ENCODE measurements at places on chromosomes 7 and 10.

- DNase-seq: no peak
These were observed 194.4 kb downstream of the NSUN6 start for GRCh38 chr10:18456984-18457383.

GRCh38 chr10:31694126-31694685, 234.4 kb downstream of the ARHGAP12 start:
- no peak for DNase-seq

DNA sequence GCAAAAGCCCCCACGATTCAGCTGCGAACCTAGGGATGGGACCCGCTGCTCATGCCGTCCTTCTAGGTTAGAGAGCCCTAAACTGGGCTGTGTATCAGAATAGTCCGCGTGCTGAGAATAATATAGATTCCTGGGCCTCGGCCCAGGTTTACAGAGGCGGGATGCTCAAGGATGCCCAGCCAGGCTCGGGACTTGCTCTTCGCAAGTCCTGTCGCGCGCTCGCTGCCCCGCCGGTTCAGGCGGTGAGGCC, 266 bp upstream of the STMP1 start:
- no peak for DNase-seq

DNA sequence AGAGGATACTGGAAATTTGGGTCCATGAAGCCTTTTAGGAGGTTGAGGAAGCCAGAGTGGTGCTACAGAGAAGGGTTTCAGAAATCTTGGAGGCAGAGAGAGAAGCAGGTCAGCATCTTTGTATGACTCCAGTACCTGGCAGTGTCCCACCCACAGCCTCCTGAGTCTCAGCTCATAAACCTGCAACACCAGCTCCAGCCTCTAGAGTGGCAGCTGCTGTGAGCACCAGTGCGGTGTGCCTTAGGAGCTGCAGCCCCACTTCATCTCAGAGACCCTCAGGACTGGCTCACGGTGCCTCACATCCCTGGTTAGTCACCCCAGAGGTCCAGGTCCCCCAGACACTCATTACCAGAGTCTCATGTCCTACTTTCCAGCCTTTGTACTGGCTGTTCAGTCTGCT, 84.8 kb upstream of the PRKAR2B start:
- DNase-seq: no peak

DNA sequence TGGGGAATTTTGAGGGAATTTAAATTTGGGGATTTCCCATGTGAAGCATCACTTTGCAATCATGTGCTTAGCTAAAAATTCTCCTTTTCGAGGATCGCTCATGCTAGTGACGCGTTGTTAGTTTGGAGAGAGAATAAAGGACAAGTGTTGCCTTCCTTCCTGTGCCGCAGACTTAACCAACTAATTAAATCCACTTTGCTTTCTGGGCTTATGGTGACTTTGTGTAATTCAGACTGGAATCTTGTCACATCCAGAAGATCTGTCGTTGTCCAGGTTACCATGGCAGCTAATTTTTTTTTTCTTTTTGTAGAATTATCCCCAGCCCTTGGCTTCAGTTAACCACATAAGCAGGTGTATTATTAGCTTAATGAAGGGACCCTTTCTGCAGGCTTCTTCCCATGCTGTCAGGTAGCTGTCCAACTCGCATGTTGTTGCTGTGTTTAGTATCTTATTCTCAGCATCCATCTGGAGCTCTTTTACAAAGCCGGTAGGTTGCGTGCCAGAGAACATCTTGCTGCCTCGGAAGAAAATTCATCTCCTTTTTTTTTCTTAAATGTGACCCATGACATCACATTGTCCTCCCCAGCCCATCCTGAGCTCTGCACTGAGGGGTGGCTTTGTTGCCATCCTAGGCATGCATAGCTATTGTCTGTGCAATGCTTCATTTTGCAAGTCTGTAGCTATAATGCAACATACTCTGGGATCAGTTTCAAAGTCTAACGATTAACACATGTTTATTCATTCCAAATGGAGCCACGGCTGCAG, 47.2 kb upstream of the NRP1 start:
- DNase-seq: peak; percentile 21

- DNase-seq: no peak
These were observed 123.9 kb downstream of the TAX1BP1 start for GRCh38 chr7:27863880-27864279.

GRCh38 chr10:121891103-121891502, 36.7 kb downstream of the ATE1 start:
- DNase-seq: no peak

GRCh38 chr10:16745061-16745460, 72.2 kb downstream of the RSU1 start:
- DNase-seq: no peak

- no peak for DNase-seq
These were observed 182.8 kb downstream of the MAD1L1 start for GRCh38 chr7:2049782-2050510.

- no peak for DNase-seq
These were observed 47.9 kb downstream of the PTPRN2 start for GRCh38 chr7:158539711-158540146.
